ENCODE measurements at places on chromosomes 7 and 10. TPM values are rescaled to one million over a fixed set of nuclear protein-coding genes. Genes with fewer than 3 reads are reported as not detected.

DNA sequence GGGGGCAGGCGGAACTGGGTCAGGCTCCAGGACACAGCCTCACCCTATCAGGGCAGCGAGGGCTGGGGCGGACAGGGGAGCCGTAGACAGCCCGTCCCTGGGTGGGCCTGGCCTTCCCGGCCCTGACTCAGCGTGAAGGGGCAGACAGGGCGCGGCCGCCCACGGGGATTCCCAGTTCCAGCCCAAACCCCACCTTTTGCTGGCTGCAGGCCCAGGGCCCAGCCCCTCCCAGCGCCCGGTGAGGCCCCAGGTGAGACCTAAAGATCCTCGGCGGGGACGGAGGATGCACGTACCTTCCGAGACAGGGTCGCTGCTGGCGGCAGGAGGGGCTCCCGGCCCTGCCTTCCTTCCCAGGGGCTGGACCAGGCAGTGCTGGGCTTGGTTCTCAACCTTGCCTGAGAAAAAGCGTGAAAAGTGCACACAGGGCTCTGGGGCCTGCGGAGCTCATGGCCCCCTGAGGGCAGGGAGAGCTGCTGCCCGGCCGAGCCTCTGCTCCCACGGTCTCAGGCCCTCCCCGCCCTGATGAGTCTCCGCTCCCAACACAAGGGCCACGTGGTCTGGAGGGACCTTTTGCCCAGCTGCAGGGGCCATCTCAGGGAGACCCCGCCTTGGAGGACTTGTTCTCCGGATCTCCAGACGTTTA lies 43.9 kb upstream of the DNAJB6 start:
- no peak for DNase-seq

DNA sequence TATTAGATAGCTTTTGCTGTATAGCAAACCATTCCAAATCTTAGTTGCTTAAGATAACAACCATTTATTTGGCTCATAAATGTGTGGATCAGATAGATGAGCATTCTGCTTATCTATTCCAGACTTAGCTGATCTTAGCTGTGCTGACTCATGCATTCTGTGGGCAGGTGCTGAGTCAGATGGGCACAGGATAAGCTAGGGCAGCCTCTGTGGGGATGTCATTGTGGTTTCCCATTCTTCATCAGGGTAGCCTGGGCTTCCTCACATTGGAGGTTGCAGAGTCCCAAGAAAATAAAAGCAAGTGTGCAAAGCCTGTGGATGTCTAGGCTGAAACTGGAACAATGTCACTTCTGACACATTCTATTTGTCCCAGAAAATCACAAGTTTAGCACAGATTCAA lies 917.0 kb downstream of the TYW1 start:
- no peak for DNase-seq

- DNase-seq, result peak; percentile 33
Observed at GRCh38 chr7:135877805-135878204, 99.4 kb downstream of the MTPN start.

- DNase-seq, result no peak
Observed at GRCh38 chr7:123761729-123762128, 12.9 kb upstream of the WASL start.

DNA sequence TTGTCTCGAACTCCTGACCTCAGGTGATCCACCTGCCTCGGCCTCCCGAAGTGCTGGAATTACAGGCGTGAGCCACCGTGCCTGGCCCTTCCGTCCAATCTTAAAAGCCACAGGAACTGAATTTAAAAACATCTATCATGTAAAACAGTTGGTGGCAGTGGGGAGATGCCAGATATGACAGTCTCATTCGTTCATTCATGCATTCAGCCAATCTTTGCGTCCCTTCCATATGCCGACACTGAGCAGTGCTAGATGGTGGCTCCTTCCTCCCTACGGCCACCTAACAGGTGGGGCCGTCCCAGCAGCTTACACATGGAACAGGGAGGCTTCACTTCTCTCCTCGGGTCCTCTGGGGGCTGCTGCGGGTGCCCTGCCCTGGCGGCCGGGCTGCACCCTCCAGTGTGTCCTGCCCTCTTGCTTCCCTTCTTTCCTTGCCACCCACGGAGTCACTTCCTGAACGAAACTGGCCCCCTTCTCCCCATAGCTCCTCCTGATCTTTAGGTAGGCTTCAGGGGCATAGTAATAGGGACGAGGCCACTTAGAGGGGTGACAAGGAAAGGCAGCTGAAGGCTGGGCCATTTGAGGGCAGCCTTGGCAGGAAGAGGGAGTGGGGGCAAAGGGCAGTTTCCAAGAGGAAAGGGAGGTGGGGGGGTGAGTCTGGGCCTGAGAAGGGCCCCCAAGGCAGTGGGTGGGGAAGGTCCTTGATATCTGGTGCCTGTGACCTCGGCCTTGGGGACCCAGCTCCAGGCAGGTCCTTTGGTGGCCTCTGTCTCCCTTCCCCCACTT lies 53.8 kb downstream of the PROSER2 start:
- DNase-seq, result no peak

DNA sequence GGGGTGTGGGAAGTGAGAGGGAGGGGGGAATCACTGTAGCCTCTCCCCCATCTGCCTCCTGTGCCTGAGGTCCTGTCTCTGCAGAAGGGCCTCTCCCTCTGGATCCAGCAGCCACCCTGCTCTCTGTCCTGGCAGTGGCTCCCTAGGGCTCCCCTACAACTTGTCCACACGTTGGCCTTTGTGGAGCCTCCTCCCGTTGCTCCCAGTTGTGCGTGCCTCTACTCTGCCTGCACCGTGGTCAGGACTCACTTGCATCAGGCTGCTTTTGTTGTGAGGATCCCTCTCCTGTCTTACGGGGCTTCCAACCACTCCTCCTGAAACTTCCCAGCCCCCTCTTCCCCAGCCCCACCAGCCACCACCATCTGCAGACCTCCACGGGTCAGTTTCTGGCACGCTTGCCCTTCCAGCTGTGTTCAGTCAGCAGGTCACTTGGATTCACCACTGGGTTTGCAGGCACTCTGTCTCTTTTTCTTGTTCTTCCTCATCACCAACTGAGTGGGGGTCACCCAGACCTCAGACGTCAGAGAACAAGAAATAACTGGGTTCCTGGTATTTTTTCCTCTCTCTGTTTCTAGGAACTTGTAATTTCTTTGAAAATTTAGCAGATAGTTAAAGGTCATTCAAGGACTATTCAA lies 62.3 kb downstream of the RAMP3 start:
- DNase-seq, result no peak

- DNase-seq, result no peak
Observed at GRCh38 chr10:99915414-99915813, 94.3 kb downstream of the DNMBP start.

DNA sequence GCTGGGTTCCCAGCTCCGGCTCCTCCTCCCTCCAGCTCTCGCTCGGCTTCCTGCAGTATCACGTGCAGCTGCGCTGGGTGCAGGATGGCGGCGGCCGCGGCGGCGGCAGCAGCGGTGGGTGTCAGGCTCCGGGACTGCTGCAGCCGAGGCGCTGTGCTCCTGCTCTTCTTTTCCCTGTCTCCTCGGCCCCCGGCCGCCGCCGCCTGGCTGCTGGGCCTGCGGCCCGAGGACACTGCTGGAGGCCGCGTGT lies at the start of gene CNNM1:
Gene CNNM1 (plus strand): TSS at position 53 of the 250 bp plus-strand sequence. CDS start 32 bp downstream, at position 85.
- no peak for DNase-seq

DNA sequence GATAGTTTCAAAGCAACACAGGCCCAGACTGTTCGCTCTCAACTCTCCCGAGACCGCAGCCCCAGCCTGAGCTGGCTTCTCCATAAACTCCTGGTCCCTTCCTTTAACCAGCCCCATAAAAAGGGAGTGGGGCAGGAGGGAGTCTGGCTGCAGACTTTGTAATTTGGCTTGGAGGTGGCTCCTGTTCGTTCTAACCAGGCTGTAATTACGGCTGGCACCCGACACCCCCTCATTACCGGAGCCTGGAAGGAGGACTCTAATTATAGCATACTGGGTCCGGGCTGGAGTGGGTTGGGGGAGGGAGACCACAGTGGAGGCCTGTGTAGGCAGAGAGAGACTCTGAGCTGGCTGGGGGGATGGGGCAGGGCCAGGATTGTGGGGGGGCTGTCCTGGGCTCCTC lies 49.7 kb downstream of the UNC5B start:
- DNase-seq, result no peak

- DNase-seq, result no peak
Observed at GRCh38 chr10:44233561-44234482, 151.1 kb downstream of the CXCL12 start.

DNA sequence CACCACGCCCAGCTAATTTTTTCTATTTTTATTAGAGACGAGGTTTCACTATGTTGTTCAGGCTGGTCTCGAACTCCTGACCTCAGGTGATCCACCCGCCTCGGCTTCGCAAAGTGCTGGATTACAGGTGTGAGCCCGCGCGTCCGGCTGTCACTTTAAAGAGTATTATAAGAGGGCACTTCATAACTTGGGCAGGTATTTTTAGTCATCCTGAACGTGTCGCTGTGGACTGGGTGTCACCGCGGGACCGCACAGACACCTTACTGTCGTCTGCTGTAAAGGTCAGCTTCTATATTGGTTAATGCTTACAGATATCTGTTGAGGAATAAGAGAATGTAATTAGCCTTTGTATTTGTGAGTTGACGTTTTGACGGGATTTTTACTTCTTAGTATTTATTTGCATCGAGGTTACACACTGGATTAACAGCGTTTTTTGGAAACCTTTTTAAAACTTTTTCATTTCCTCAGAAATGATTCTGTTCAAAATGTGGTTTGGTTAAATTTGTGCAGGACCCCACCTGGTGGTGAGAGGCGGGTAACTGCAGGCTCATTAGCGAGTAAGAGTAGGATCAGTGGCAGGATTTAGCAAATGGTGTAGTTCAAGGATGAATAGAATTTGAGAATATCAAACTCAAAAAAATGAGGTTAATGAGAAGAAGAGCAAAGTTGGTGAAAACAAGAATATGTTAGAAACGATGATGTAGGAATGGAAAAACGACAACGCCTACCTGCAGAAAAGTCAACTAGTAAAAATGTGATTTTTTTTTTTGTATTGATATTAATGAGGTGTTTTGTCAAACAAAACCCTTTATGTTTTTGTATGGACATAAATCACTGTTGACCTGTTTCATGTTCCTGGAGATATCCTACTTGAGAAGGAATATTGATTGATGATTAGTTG lies 3.2 kb downstream of the DNAJB6 start:
- DNase-seq, result peak; percentile 74

LBX1 gene
- polyA plus RNA-seq, result not detected

DNA sequence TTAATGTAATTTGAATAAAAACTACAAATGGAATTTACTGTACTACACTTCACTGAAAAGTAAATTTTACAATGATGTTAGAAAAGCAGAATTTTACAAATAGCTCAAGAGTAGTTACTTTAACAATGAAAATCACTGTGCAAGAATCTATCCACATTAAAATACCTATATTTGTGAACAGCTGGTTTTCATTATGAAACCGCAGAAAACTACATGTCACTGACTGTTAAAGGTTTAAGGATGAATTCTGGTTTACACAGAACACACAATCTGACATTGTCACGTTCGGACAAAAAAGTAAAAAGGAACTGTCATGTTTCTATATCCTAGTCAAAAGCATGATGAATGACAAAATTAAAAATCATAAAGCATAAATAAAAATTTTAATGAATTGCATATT lies 415.3 kb upstream of the PRKCQ start:
- peak; percentile 15 for DNase-seq

SPOCK2 gene
- not detected for polyA plus RNA-seq

DNA sequence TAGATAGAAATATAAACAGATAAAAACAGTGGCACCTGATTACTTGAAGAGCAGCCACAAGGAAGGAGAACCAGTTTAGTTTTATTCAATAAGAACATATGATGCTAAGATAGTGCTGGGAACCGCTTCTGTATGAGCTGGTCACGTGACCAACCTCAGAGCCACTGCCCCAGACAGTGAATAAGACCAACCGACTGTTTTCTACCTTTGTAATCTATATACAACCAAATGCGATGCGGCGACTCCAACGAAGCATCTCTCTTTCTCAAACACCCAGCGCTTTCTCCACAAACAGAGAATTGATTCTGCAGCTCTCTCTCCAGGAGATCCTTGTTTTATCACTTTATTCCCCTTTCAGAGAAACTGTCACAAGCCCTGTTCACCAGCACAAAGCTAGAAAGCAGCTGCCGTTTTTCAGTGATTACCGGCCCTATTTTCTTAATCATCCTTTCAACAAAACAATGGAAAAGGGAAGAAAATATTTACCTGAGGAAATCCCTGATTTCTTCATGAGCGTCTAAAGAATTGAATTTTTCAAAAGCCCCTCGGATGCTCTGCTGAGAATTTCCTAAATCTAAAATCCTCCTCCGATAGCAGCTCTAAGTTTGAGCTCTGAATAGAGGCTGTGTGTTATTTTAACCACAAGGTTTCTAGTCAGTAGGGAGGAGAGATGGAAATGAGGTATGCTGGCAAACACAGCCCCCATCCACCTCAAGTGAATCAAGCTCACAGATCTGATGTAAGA lies 55.7 kb upstream of the JCAD start:
- DNase-seq, result peak; percentile 26

GRCh38 chr7:148172920-148173319 lies 417.6 kb upstream of the C7orf33 start:
- DNase-seq, result no peak

DNA sequence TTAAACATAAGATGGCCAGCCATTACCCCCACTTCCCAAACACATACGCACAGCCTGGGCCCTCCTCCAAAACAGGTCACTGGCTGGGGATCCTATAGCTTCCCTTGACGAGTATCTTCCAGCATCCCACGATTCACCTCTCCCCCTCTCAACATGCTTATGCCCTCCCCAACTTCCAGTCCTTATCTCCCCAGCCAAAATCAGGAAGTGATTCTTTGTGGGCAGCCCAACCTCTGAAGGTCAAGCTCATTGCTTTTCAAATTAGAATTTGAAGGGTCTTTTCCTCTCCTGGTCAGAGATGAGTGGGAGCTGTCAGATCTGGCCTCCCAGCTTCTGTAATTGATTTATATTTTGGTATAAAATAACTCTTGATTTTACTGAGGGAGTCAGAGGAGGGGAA lies 133.6 kb downstream of the ATXN7L1 start:
- DNase-seq, result no peak

GNGT1 gene
- not detected for polyA plus RNA-seq

DNA sequence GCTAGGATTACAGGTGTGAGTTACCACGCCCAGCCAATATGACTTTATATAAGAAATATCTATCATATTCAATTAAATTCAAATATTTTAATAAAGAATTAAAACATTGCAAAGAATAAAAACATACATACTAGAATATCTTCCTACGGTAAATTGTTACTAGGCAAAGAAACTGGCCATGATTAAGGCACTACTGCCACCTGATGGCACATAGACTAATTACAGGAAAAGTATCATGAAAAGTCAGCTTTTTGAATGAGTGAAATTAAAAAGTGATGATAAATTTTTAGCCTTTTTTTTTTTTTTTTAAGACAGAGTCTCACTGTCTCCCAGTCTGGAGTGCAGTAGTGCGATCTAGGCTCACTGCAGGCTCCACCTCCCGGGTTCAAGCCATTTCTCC lies 30.9 kb downstream of the MRPS33 start:
- DNase-seq, result peak; percentile 12

VPS26A gene
- 12.9 TPM for polyA plus RNA-seq

DNA sequence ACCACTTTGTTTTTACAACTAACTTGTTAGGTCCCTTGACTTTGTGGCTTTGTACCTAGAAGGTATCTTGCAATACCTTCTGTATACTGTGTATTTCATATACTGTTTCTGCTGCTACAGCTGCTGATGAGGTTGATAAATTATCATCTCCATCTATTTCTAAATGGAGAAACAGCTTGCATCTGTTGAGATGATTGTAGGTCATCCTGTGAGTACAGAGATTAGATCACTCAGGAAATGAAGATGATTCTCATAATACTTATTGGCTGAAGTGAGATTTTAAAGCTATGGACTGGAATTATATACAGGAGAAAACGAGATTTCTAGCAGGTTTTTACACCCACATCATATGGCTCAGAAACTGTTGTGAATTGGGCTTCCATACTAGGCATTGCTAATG lies 280.5 kb downstream of the KCND2 start:
- no peak for DNase-seq

All from IMR-90 (cell line).